Stomach (tissue), 19 donors: ENCODE measurements at places on chromosomes 4 and X.

DNA sequence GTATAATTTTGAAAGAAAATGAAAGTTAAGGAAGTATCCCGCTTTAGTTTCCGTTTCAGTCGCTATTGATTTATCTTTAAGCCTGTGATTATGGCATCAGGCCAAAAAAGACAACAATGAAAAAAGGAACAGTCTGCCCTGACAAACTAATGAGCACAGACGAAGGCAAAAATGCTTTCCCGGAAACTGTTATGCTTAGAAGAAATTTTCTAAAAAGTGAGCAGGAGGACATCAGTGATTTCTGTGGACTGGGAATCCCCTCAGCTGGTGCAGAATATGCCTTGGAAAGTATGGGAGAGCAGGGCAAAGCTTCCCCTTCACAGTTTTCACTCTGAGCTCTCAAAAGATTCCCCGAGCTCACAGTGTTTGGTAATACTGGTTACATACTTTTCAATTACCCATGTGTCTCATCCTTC is 5.1 kb upstream of the CXCL10 start:
- DNase-seq, result peak; percentile 70

GRCh38 chrX:139203651-139204570 is 326.6 kb upstream of the F9 start:
- DNase-seq, result peak; percentile 36

DNA sequence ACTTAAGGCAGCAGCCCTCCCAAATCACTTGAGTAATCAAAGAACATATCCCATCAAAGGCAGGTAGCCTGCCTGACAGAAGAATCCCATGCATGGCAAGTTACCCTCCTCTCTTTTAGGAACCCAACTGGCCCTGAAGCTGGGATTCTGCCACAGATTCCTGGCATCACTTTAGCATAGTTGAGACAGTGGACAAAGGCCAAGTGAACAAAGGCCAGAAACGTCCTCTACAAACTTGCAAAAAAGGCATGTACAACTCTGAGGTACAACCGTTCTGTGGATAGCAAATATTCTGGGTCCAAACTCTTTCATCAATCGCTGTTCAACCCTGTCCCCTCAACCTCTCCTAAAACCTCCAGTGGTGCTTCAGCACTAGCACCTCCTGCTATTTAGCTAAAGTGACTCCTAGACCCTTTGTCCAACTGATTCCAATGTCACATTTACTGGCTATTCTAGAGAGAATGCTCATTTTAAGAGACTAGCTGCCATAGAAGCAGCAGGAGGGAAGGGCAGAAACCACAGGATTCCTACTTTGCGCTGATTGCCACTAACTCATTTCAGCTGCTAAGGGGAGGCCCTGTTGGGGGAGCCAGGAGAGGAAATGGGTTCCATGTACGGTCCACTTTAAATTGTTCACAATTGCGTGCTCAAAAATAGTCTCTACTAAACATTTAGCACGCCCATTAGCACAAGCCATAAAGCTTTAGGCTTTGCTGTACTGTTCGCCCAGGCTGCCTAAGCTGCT is 105.9 kb downstream of the SHROOM4 start:
- no peak for DNase-seq

DNA sequence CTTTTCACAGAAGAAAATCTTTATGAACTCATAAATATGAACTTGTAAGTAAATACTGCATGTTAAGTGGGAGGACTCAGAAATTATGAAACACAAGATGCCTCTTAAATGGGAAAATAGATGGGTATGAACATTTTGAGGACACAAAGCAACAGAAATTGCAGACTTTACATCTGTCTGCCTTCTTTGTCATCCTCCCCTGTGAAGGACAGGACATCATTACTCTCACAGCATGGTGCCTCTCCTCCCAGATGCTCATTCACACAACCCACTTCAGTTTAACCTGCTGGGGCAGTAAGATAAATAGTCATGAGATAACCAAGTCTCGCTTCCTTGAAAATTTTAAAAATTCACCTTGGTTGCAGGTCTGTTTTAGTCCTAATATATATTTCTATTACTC is 144.5 kb downstream of the APBB2 start:
- DNase-seq, result no peak

- no peak for DNase-seq
Measured at GRCh38 chr4:88097781-88098180, 60.7 kb downstream of the ABCG2 start.

GRCh38 chr4:155972098-155972497 is 18.4 kb upstream of the CTSO start:
- DNase-seq, result no peak

DNA sequence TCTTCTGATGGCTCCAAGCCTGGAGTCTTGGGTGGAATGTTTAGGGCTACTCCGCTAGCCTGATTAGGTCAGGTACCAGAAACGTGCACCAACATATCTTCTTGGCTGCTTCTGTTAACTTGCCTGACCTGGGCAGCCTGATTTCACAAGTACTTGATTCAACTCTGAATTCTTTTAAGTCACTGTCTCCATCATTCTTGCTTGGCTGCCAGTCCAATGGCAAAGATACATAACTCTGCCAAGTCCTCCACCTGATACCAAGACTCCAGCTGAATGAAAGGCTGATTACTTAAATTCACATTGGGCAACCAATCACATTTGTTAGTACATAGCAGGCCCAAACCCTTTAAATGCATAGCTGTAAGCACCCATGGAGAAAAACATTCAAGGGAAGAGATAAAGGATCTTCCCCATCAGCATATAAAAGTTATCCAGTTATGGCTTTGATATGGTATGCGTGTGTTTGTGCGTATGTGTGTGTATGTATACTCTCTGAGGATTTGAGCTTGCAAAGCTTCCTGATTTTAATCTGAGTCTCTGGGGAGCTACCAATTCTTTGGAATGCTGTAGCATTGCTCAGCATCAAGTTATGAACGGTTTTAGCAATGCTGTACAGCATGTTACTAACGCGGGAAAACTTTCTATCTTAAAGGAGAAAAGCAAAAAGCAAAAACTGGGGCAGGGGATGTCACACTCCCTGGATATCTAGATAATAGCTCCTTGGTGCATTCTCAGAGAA is 917.2 kb downstream of the DMD start:
- DNase-seq, result no peak

DNA sequence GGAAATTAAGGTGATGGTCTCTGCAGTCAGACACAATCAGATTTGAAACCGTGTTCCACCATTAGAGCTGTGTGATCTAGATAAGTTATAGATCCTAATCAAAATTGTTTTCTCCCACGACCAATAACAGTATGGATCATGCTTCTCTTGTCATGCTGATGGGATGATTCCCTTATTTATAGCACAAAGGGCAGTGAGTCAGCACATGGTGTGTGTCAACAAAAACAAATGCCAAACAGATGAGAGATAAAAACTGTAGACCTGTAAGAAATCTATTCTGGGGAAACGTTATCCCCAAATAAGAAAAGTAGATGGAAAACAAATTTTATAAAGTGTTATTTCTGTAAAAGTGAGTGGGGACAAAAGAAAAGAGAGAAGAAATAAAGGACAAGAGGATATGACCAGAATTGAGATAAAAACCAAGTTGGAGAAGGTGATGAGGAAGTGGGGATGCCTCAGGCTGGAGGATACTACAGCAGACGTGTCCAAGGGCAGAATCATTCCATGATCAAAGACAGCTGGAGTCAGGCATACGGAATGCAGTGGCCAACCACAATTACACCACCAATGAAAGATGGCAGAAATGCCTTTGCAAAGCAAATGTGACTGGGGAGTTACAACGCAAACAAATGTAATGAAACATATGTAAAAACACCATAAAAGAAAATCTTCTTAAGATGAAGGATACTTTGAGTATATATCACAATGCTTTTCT is 377.8 kb upstream of the PRKX start:
- no peak for DNase-seq

- peak; percentile 90 for DNase-seq
Measured at GRCh38 chr4:24598025-24598424, 13.7 kb upstream of the DHX15 start.

- DNase-seq, result no peak
Measured at GRCh38 chr4:157977086-157977485, 195.7 kb downstream of the GASK1B start.

GRCh38 chrX:3449287-3449686 is 102.8 kb upstream of the MXRA5 start:
- no peak for DNase-seq
